ENCODE measurements at places on chromosomes 13 and 19. TPM values are rescaled to one million over a fixed set of nuclear protein-coding genes. Genes with fewer than 3 reads are reported as not detected.

- no peaks in the 10 kb centered on the region for H3K36me3 ChIP-seq
- no peaks in the 10 kb centered on the region for H3K27me3 ChIP-seq
- H3K4me1 ChIP-seq: no peaks in the 10 kb centered on the region
- H3K4me3 ChIP-seq: no peak overlapping the region
- no peak overlapping the region for H3K27ac ChIP-seq
These were observed 25.9 kb upstream of the FNDC3A start for GRCh38 chr13:48949566-48950500.

- H3K27me3 ChIP-seq: no peaks in the 10 kb centered on the region
- no peak for DNase-seq
- peak overlapping the region; percentile 67 for H3K4me3 ChIP-seq
These were observed 1.2 kb downstream of the UQCRFS1 start for GRCh38 chr19:29211562-29212355.

GRCh38 chr13:62321139-62321538 lies 905.5 kb upstream of the PCDH20 start:
- no peak overlapping the region for H3K27ac ChIP-seq
- no peak overlapping the region for H3K4me3 ChIP-seq
- H3K36me3 ChIP-seq: no peaks in the 10 kb centered on the region
- DNase-seq: no peak
- no peaks in the 10 kb centered on the region for H3K27me3 ChIP-seq

DNA sequence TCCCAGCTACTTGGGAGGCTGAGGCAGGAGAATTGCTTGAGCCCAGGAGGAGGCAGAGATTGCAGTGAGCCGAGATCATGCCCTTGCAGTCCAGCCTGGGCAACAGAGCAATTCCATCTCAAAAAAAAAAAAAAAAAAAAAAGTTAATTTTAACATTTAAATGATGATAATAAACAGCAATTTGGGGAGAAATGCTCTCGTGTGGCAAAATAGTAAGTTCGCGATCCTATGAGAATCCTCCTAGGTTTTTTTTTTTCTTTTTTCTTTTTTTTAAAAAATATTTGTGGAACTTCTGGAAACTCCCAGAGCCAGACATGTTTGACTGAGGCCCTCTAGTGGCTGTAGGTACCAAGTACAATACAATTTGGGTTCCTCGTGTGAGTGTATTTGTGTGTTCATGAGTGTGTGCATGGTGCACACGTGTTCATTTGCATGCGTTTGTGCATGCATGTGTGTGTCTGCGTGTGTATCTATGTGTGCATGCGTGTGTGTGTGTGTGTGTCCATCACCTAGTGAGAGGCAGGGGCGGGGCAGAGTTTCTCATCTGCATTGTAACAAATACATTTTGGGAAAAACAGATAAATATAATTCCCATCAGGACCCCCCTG lies 31.2 kb downstream of the TMPRSS9 start:
- peak; percentile 32 for DNase-seq
- no peak overlapping the region for H3K27ac ChIP-seq
- no peaks in the 10 kb centered on the region for H3K36me3 ChIP-seq
- H3K27me3 ChIP-seq: peaks cover 45% of the 10 kb centered on the region

DNA sequence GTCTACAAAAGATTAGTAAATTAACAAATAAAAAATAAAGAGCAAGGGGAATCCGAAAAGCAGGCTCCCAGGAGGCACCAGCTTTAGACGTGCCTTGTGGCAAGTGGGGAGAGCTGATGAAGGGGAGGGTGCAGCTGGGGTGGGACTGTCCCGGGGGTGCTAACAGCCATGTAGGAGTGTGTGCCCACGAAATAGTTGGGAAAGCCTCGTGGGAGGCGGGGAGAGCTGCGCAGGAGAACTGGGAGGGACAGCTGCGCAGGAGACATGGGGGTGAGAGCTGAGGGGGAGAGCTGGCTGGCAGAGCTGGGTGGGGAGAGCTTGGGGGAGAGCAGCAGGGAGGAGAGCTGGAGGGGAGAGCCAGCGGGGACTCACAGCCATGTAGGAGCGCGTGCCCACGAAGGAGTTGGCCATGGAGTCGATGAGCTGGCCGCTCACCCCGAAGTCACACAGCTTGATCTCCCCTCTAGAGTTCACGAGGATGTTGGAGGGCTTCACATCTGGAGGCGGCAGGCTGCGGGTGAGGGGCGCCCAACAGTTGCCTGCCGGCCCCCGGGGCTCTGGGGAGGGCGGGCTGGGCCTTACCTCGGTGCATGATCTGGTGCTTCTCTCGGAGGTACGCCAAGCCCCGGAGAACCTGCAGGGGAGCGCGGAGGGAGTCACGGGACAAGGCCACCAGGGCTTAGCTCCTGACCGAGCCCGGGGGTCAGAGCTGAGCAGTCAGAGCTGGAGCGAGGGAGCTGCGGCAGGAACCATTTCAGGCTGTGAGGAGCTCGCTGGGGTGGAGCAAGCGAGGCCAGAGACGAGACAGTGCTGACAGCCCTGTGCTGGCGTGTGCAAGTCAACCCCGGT lies 23.1 kb downstream of the MAP2K2 start:
- H3K36me3 ChIP-seq: peaks cover 91% of the 10 kb centered on the region
- no peak overlapping the region for H3K27ac ChIP-seq
- H3K4me3 ChIP-seq: no peak overlapping the region
- peaks cover 1% of the 10 kb centered on the region for H3K4me1 ChIP-seq

DNA sequence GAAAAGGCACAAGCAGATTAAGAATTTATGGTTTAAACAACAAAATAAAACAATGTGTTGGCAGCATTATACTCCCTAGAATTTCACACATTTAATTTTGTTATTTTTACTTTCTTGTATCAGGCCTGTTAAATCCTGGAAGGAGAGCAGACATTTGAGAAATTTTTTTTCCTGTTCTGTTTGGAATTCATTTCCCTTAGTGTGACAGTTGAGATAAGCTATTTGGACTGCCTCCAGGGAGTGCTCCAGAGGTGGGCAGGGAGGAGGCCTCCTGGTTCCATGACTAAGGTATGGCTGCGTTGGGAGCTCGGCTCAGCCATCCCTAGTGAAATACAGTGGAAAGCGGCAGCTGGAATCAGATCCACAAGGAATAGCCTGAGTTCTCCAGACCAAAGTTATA lies 185.7 kb downstream of the KCNRG start:
- no peaks in the 10 kb centered on the region for H3K36me3 ChIP-seq
- no peak for DNase-seq
- no peaks in the 10 kb centered on the region for H3K4me1 ChIP-seq
- no peak overlapping the region for H3K4me3 ChIP-seq
- H3K27ac ChIP-seq: no peak overlapping the region

HIPK4 gene
- total RNA-seq: not detected

CFD gene
- total RNA-seq: 118 TPM

DNA sequence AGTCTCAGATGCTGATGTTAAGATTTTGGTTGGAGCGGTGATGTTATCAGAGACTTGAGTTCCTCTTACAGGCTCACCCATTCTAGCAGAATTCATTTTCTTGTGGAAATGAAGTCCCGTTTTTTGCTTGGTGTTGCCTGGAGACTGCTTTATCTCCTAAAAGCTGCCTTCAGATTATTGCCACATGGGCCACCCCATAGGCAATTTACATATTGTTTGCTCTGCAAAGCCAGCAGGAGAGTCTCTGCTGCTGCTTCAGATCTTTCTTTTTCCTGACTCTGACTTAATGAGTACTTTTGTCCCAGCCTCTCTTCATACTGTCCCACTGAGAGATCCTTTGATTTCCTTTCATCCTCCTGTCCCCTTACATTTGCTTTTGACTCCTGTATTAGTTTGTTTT lies 114.6 kb downstream of the TDRD3 start:
- no peak for DNase-seq
- peaks cover 52% of the 10 kb centered on the region for H3K36me3 ChIP-seq
- H3K4me1 ChIP-seq: no peaks in the 10 kb centered on the region

- DNase-seq: no peak
- no peaks in the 10 kb centered on the region for H3K27me3 ChIP-seq
- H3K4me3 ChIP-seq: no peak overlapping the region
- H3K27ac ChIP-seq: peak overlapping the region; percentile 79
- no peaks in the 10 kb centered on the region for H3K4me1 ChIP-seq
These were observed 55.9 kb downstream of the COL4A2 start for GRCh38 chr13:110363010-110363409.

- H3K27ac ChIP-seq: no peak overlapping the region
- peaks cover 5% of the 10 kb centered on the region for H3K36me3 ChIP-seq
- no peak for DNase-seq
- H3K4me3 ChIP-seq: peak overlapping the region; percentile 89
- H3K27me3 ChIP-seq: no peaks in the 10 kb centered on the region
- H3K4me1 ChIP-seq: peaks cover 33% of the 10 kb centered on the region
These were observed 525 bp downstream of the BORA start for GRCh38 chr13:72728290-72728605.

MAB21L1 gene
- total RNA-seq: not detected

DNA sequence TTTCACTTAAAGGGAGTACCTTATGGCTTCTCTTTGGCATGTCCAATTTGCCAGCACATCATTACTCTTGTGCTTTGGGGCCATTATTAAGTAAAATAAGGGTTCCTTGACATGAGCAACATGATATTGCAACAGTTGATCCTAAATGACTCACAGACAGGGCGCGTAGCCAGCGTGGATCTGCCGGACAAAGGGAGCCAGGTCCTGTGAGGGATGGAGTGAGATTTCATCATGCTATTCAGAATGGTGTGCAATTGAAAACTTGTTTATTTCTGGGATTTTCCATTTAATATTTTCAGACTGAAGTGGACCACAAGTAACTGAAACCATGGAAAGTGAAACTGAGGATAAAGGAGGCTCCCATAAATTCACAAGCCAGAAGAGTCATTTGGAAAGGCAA lies 48.6 kb upstream of the WASF3 start:
- H3K4me3 ChIP-seq: no peak overlapping the region
- DNase-seq: peak; percentile 48
- no peaks in the 10 kb centered on the region for H3K36me3 ChIP-seq
- H3K27me3 ChIP-seq: no peaks in the 10 kb centered on the region

- H3K36me3 ChIP-seq: no peaks in the 10 kb centered on the region
- no peaks in the 10 kb centered on the region for H3K27me3 ChIP-seq
- no peak overlapping the region for H3K27ac ChIP-seq
- H3K4me1 ChIP-seq: no peaks in the 10 kb centered on the region
- H3K4me3 ChIP-seq: no peak overlapping the region
These were observed 166.6 kb downstream of the RAP2A start for GRCh38 chr13:97600458-97601075.

RASIP1 gene
- 26.8 TPM for total RNA-seq

NAPSA gene
- total RNA-seq: 0.18 TPM

Data from stomach (tissue), 19 donors.